Fibroblast of pulmonary artery (primary cell): ENCODE measurements at places on chromosomes 4 and X.

DNA sequence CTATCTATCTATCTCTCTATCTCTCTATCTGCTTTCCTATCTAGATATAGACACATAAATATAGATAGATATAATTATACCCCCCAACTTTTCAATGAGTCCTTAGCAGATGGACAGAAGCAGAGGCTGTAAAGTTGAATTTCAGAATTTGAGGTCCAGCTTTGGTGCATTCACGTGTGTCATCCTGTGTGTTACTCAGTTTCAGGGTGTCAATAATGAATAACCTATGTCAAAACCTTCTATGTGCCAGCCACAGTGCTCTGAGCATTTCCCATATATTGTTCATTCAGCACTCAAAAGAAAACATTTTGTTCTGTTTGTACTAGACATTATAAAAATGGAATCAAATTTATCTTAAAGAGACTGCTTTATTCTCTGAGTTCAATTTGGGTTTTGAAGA lies 310.0 kb downstream of the ARHGAP24 start:
- no peak for DNase-seq

DNA sequence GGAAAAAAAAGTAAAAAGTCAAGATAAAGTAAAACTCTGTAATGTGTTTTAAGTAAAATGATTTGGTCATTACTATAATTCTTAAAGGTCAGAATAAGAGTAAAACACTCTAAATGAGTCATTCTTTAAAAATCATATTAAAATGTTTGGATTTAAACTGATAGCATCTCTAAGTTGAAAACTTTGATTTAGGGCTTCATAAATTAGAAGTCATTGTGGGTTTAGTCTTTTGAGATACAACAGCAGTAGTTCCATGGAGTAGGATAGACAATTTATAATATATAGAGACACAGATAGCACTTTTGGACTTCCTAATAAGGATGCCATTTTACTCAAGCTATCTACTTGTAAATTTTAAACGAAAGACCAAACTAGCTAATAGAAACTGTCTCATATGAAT lies 77.1 kb upstream of the PABPC4L start:
- DNase-seq = no peak

- DNase-seq = no peak
These were observed 23.2 kb upstream of the AMOT start for GRCh38 chrX:112863850-112864249.

- no peak for DNase-seq
These were observed 181.7 kb upstream of the EDNRA start for GRCh38 chr4:147299205-147299604.

DNA sequence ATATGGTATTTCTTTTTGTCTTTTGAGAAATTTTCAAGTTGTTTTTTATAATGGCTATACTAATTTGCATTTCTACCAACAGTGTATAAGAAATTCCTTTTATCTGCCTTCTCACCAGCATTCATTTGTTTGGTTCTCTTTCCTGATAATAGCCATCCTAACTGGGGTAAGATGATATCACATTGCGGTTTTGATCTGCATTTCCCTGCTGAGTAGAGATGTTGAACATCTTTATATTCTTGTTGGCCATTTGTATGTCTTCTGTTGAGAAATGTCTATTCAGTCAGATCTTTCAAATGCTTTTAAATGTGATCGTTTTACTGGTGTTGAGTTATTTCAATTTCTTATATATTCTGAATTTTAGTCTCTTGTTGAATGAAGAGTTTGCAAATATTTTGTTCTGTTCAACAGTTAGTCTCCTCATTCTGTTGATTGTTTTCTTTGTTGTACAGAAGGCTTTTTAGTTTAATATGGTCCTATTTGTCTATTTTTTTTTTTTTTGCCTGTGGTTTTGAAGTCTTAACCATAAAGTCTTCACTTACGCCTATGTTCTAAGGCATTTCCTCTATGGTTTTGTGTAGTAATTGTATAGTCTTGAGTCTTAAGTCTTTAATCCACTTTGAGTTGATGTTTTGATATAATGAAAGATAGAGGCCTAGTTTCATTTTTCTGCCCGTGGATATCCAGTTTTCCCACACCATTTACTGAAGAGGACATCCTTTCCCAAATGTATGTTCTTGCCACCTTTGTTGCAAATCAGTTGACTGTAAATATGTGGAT lies 1566.9 kb downstream of the STIM2 start:
- DNase-seq = no peak

- no peak for DNase-seq
These were observed 1082.7 kb downstream of the NLGN4X start for GRCh38 chrX:5145957-5146356.

- DNase-seq = no peak
These were observed 52.8 kb upstream of the DHX15 start for GRCh38 chr4:24637173-24637572.

DNA sequence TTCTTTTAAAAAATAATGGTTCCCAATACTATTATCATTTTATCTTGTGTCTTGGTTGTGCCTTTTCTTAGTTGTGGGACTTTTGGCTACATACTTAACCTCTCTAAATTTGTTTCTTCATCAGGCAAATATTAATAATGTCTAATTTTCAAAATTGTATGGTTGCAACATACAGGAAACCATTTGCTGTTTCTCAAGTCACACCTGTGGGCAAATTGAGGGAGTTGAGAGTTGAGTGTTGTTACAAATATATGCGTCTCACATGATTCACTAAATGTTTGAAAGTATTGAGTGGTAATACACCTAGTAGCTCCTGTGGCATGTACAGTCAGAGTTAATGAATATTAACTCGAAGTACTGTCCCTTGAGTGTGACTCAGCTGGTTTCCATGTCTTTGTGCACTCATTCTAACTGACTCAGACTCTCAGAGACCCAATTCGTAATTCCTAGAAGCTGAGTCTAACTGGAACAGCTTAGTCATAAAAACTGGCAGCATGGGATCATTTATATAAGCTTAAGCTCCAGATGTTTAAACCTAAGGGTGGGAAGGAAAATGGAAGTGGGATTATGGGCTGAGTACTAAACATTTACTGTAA lies 802.4 kb downstream of the TRIML1 start:
- DNase-seq = peak; percentile 74

- no peak for DNase-seq
These were observed 51.3 kb downstream of the RNF150 start for GRCh38 chr4:141081921-141082395.

DNA sequence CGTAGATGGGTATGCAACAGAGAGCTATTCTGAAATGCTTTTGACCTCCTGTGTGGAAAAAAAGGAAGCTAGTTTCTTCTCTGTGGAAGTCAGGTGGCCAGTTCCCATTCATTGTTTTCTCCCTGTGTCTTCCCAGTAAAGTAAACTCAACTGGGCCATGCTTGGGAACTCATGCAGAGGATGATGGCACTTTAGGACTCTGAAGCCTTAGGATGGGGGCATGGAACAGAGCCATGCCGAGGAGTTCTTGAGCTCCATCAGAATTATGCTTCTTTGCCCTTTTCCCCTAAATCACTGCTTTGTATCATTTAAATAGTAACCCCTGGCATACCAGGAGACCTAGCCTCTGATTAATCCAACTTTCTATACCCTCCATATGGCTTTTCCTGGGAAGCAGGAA lies 3.2 kb downstream of the TMEM164 start:
- no peak for DNase-seq

DNA sequence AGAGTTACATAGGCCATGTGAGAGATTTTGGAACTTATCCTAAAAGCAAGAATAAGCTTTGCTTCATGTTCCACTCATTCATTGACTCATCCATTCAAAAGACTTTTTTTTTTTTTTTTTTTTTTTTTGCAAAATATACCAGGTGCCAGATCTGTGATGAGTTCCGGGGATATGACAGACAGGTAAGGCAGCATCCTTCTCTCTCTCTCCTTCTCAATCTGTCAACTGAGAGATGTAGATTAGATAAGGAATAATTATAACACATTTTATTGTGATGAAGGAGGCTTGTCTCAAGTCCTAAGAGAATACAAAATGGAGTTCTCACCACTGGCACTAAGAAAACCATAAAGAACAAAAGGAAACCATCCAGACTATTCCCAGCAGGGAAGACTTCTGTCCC lies 190.2 kb upstream of the CPEB2 start:
- DNase-seq = no peak

- no peak for DNase-seq
These were observed 50.4 kb upstream of the CCDC160 start for GRCh38 chrX:134186362-134187121.
